ENCODE measurements at places on chromosomes 7 and 10.

DNA sequence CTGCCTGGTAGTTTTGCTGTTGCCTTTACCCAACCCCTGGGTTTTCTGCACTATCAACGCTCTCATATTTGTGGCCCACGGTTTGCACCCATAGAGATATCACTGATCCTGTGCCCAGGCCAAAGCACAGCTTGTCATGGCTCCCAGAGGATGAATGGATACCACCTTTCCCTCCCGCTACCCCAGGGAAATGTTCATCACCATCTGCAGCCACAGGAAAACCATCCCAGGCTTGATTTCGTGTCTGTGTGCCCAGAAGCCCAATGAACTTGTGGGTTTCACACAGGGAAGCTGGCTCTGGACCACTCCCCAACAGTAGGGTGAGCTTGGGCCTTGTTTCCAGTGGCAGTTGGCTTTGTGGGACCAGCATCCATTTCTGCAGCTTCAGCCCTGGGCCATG, 143.1 kb upstream of the GDF10 start:
- DNase-seq: no peak

DNA sequence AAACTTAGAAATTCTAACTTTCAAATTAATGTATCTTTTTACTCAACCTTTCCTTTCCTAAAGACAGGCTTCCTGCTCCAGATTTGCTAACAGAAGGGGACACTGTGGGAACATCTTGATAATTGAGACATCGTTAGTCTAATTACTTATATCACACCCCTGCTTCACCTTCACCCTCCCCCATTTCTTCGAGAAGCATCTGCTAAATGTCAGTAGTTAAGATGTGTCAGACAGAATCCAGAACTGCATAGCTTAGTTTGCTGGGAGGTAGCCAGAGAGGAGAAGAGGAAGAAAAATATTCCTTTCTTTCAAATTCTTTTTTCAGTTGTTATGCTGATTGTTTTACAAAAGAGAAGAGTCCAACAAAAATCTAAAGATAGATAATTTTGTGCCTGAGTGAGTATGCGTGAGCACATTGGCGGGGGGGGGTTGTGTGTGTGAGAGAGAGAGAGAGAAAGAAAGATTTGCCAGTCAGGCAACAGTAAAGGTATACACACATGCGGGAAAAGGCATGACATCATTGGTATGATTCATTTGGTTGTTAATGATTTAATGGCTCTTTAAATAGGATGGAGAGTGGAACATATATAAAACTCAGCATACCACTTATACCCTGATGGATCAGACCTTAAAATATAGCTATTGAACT, 192.4 kb downstream of the PTN start:
- DNase-seq: no peak

DNA sequence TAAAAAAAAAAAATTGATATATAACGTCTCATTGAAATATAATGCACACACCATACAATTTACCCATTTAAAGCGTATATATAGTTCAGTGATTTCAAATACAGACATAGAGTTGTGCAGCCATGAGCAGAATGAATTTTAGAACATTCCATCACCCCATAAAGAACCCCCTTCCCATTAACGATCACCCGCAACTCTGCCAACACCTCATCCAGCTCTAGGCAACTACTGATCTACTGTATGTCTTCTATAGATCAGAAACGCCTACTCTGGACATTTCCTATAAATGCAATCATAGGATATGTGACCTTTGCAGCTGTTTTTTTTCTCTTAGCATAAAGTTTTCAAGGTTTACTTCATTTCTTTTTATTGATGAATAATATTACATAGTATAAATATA, 33.4 kb upstream of the GPAM start:
- DNase-seq: no peak

DNA sequence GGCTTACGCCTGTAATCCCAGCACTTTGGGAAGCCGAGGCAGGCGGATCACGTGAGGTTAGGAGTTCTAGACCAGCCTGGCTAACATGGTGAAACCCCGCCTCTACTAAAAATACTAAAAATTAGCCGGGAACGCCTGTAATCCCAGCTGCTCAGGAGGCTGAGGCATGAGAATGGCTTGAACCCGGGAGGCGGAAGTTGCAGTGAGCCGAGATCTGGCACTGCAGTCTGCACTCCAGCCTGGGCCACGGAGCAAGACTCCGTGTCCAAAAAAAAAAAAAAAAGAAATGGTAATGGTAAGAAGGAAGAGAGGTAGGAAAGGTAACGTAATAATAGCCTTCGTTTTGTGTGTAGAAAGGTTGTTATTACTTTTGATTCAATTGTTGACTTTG, 1.2 kb downstream of the HSPA14 start:
- DNase-seq: no peak

- no peak for DNase-seq
Observed at GRCh38 chr7:8114175-8114574, 145.6 kb downstream of the GLCCI1 start.

DNA sequence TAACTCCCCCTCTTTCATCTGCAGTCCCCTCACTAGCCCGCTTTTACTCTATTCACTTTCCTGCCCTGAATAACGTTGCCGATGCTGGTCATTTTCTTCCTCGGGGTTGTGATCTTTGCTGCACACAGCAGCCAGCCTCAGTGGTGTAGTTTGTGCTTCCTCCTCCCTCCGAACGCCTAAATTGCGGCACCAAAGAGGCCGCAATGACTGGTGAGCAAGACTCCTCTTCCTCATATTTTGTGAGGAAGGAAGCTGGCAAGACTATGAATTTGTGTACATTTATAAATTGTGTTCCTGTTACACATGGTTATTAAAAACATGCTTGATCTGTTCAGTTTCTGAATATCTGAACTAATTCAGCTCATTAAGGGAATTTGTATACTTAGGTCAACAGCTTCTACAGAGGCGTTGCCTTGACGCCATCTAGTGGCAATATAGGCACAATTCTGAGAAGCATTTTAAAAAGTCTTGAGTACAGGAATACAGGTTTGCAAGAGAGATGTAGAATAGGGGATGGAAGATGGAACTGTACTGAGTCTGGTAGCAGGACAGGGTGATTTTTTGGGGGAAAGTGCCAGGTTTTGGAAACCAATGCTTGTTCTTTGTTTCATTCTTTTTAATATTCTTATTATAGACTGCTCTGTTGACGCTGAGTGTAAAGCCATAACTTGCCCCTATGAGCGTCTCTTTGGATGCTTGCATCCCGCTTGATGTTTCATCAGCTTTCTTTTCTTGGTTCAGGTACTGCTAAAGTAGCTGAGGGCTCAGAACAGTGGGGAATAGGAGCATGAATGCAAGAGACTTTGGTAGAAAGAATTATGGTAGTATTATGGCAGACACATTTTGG, 4.1 kb upstream of the TAS2R5 start:
- no peak for DNase-seq

DNA sequence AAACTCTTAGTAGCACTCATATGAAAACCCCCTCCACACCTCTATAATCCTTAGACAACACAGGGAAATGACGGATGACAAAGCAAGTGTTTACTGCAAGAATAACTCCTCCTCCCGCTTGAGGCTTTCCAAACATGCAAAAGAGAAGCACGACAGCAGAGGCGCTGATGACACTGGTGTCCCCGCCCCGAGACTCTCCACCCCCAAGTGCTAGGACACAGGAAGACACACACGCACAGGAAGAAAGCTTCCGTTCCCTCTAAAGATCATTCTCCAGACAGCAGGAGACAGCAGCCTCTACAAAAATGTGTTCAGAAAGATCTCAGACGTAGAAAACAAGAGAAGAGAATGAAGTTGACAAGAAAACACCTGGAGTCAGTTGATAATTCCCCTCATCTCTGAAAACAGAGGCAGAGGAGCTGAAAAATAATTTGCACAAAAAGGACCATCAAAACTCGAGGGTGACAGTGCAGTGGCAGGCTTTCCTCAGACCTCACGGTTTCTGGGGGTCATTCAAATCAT, 90.2 kb downstream of the DLG5 start:
- peak; percentile 48 for DNase-seq

DNA sequence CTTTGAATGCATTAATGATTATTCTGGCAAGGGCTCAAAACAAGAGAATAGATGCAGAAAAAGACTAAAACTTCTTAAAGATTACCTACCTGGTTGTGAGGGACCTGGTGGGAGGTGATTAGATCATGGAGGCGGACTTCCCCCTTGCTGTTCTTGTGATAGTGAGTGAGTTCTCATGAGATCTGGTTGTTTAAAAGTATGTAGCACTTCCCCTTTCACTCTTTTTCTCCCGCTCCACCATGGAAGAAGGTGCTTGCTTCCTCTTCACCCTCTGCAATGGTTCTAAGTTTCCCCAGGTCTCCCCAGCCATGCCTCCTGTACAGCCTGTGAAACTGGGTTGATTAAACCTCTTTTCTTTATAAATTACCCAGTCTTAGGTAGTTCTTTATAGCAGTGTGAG, 226.6 kb downstream of the ARHGAP12 start:
- no peak for DNase-seq

- no peak for DNase-seq
Observed at GRCh38 chr10:75865413-75866299, 434.2 kb downstream of the LRMDA start.

DNA sequence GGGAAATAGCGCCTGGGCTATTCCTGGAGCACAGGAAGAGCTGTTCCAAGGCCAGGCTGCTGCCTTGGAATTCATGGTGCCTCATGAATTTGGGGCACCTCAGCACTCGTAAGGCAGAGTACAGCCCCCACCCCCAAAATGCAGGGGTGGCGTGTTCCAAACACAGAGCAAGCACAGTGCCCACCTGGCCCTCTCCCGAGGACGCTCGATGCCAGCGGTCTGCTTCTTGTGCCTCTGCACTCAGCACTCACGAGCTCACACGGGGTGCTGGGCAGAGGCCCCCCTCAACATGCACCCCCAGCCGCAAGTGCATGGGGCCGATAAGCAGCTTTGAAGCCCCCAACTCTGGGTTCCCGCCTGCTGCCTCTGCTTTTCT, 60.1 kb downstream of the ZRANB1 start:
- DNase-seq: no peak

DNA sequence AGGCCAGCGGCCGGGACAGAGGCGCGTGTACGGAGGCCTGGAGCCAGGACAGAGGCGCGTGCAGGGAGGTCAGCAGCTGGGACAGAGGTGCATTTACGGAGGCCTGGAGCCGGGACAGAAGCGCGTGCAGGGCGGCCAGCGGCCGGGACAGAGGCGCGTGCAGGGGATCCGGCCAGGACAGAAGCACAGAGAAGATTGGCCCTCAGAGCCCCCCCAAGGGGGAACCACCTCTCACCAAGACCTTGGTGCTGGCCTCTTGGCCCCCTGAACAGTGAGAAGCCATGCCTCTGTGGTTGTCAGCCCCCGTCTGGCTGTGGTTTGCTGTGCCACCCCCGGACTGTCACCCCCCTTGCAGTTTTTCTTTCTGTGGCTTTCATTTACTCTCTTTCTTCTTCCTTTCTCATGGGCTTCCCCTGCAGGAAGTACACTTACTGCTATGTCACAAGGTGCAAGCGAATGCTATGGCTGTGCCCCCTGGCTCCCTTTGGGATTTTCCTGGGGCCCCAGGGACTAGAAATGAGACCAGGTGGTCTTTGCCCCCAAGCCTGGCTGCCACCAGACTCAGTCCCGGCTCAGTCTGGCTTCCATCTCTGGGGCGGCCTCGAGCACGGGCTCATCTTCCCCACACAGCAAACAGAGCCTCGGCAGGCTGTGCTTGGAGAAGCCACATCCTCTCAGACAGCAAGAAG, 41.1 kb downstream of the INSIG1 start:
- no peak for DNase-seq

GRCh38 chr7:66776800-66777442, 36.4 kb downstream of the RABGEF1 start:
- DNase-seq: no peak

GRCh38 chr10:124906551-124907001, 35.3 kb upstream of the ZRANB1 start:
- no peak for DNase-seq

- DNase-seq: no peak
Observed at GRCh38 chr10:53412651-53413050, 640.1 kb upstream of the MBL2 start.

- no peak for DNase-seq
Observed at GRCh38 chr10:12348294-12348869, 965 bp upstream of the CAMK1D start.

- DNase-seq: no peak
Observed at GRCh38 chr7:130990178-130990832, 256.3 kb upstream of the KLF14 start.

GRCh38 chr10:96229568-96230030, 41.8 kb downstream of the BLNK start:
- DNase-seq: peak; percentile 57

GRCh38 chr7:159067576-159068487, 76.8 kb downstream of the VIPR2 start:
- DNase-seq: no peak
